ENCODE measurements at places on chromosomes 5 and 9. TPM values are rescaled to one million over a fixed set of nuclear protein-coding genes. Genes with fewer than 3 reads are reported as not detected.

PDE6A gene
- under 0.01 TPM for total RNA-seq

OMD gene
- not detected for total RNA-seq

PLEKHG4B gene
- 7.0 TPM for total RNA-seq

RASGEF1C gene
- under 0.01 TPM for total RNA-seq

DDX4 gene
- not detected for total RNA-seq

OR13C2 gene
- total RNA-seq = 0.81 TPM

PCDHB3 gene
- total RNA-seq = under 0.01 TPM

TMOD1 gene
- 1.6 TPM for total RNA-seq

SLC45A2 gene
- total RNA-seq = 0.27 TPM

Measured in hematopoietic multipotent progenitor cell (in vitro differentiated cells).